CD4-positive, alpha-beta memory T cell (primary cell): ENCODE measurements at places on chromosomes 3 and 15. TPM values are rescaled to one million over a fixed set of nuclear protein-coding genes. Genes with fewer than 3 reads are reported as not detected.

Gene TICRR
- total RNA-seq: 0.12 TPM

Gene GPR15
- 31.2 TPM for total RNA-seq

Gene RARB
- total RNA-seq: not detected

Gene CCDC33
- not detected for total RNA-seq

Gene CCDC80
- not detected for total RNA-seq

Gene SPG11
- total RNA-seq: 112 TPM

Gene PIF1
- total RNA-seq: 0.17 TPM

Gene SCAMP5
- 0.33 TPM for total RNA-seq

DNA sequence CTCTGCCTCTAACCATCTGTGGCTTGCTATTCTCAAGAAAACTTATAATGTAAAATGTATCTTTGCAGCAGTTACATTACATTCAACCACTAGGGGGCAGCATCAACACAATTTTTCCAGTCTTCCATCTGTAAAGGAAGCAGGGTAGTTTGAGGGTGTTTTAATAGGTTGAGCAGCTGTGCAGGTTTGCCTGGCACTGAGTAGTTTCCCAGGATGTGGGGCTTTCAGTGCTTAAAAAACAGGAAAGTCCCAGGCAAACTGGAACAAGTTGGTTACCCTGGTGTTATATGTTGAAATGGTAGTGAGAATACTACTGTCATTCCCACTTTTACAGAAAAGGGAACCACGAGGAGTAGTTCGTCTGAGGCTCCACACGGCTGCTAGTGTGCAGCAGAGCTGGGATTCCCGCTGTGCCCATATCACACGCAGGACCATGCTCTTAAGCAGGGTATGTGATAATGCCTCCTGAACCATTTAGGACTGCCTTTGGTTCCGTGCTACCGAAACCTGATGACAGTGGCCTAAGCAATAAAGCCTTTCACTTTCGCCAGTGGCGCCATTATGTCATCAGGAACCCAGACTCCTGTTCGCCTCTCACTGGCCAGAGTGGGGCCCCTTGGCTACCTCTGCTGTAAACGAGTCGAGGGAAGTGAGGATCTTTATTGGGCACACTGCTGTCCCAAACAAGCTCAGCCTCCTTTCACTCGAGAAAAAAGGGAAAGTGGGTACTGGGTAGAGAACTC, 64.7 kb upstream of the ZBTB38 start:
- H3K27me3 ChIP-seq: no peaks in the 10 kb centered on the region
- H3K27ac ChIP-seq: no peak overlapping the region
- no peaks in the 10 kb centered on the region for H3K36me3 ChIP-seq
- H3K4me3 ChIP-seq: no peak overlapping the region
- DNase-seq: peak; percentile 76

- H3K27me3 ChIP-seq: no peaks in the 10 kb centered on the region
- no peaks in the 10 kb centered on the region for H3K36me3 ChIP-seq
- no peak for DNase-seq
- no peak overlapping the region for H3K27ac ChIP-seq
- H3K4me1 ChIP-seq: no peaks in the 10 kb centered on the region
Measured at GRCh38 chr15:79365765-79366164, 54.9 kb downstream of the TMED3 start.

DNA sequence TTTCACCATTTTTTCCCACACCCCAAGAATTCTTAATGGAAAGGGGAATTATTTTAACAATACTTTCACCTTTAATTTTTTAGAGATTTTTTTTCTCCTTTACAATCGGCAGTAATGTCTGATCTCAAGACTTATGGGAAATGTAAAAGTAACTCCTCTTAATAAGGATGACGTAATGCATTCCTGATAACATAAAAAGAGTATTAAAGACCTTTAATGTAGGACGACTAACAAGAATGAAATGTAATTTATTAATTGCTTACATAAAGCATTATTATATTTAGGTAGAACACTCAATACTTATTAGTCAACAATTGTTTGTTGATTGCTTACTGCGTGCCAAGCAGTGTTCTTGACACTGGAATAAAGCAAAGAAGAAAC, 416.8 kb upstream of the NAALADL2 start:
- no peaks in the 10 kb centered on the region for H3K4me1 ChIP-seq
- no peak overlapping the region for H3K27ac ChIP-seq
- peaks cover 3% of the 10 kb centered on the region for H3K27me3 ChIP-seq
- no peaks in the 10 kb centered on the region for H3K36me3 ChIP-seq
- H3K4me3 ChIP-seq: no peak overlapping the region
- no peak for DNase-seq

GRCh38 chr3:196179380-196180308, 31.6 kb downstream of the ZDHHC19 start:
- H3K27me3 ChIP-seq: no peaks in the 10 kb centered on the region
- H3K27ac ChIP-seq: peak overlapping the region; percentile 61
- DNase-seq: peak; percentile 83
- H3K4me3 ChIP-seq: no peak overlapping the region

- no peak overlapping the region for H3K4me3 ChIP-seq
- no peak overlapping the region for H3K27ac ChIP-seq
- no peaks in the 10 kb centered on the region for H3K27me3 ChIP-seq
- no peaks in the 10 kb centered on the region for H3K36me3 ChIP-seq
Measured at GRCh38 chr15:74264081-74264501, 28.0 kb downstream of the CCDC33 start.

DNA sequence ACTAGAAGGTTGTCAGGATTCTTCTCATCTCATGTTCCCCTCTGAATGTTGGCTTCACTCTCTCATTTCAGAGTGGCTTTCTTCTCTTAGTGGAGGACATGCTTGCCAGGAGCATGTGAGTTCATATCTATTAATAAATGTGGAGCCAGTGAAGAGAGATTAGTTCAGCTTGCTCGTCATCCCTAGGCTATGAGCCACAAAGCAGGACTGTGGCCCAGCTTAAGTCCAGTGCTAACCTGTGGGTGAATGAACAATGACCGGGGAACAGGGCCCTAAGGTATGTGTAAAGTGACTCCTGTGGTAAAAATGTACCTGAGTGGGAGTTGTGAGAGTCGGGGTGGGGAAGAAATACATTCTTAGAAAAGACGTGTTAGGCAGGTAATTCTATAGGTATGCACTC, 96.9 kb upstream of the TBL1XR1 start:
- no peaks in the 10 kb centered on the region for H3K27me3 ChIP-seq
- no peaks in the 10 kb centered on the region for H3K4me1 ChIP-seq
- DNase-seq: no peak
- no peak overlapping the region for H3K27ac ChIP-seq

- H3K4me3 ChIP-seq: peak overlapping the region; percentile 96
- peak; percentile 27 for DNase-seq
- H3K27me3 ChIP-seq: no peaks in the 10 kb centered on the region
- H3K4me1 ChIP-seq: peaks cover 24% of the 10 kb centered on the region
Measured at GRCh38 chr3:160754371-160754854, 1.6 kb upstream of the PPM1L start.

DNA sequence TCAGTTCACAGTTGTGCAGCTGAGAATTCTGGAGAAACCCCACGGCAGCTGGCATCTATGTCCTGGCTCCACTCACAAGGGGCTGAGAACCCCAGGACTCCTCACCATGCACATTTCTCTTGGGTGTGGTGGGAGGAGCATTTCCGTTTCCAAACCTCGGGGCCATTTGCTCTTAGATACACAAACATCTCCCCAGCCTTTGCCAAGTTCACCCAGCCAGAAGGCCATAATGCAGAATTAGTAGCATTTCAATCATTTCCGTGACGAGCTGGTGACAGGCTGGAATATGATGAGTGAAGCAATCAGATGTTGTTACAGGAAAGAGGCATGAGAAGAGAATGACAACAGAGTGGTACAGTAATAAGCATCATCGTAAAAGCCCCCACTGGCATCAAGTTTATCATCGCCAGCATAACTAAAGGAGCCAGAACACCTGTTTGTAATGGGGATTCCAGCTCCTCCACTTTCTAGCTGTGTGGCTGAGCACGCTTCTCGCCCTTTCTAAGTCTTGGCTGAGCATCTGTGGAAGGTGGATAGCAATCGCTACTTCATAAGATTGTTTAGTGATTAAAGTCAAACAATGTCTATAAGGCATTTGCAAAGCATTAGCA, 82.0 kb downstream of the LIPC start:
- H3K4me1 ChIP-seq: peaks cover 25% of the 10 kb centered on the region
- H3K27me3 ChIP-seq: no peaks in the 10 kb centered on the region
- H3K27ac ChIP-seq: no peak overlapping the region
- no peak for DNase-seq
- H3K36me3 ChIP-seq: no peaks in the 10 kb centered on the region

DNA sequence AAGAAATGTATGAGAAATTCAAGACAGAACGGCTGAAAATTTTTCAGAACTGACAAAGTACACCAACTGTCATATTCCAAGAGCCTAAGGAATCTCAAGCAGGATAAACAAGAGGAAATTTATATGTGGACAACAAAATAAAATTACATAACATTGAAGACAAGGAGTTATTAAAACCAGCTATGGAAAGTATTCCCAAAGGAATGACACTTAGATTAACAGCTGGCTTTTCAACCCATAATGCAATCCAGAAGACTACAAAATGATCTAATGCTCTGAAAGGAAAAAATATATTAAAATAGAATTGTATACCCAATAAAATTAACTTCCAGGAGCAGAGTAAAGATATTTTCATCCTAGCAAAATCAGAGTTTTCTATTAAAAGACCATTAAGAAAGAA, 132.2 kb upstream of the BNIP2 start:
- H3K4me3 ChIP-seq: no peak overlapping the region
- H3K27me3 ChIP-seq: no peaks in the 10 kb centered on the region
- H3K27ac ChIP-seq: no peak overlapping the region
- no peak for DNase-seq
- no peaks in the 10 kb centered on the region for H3K36me3 ChIP-seq

DNA sequence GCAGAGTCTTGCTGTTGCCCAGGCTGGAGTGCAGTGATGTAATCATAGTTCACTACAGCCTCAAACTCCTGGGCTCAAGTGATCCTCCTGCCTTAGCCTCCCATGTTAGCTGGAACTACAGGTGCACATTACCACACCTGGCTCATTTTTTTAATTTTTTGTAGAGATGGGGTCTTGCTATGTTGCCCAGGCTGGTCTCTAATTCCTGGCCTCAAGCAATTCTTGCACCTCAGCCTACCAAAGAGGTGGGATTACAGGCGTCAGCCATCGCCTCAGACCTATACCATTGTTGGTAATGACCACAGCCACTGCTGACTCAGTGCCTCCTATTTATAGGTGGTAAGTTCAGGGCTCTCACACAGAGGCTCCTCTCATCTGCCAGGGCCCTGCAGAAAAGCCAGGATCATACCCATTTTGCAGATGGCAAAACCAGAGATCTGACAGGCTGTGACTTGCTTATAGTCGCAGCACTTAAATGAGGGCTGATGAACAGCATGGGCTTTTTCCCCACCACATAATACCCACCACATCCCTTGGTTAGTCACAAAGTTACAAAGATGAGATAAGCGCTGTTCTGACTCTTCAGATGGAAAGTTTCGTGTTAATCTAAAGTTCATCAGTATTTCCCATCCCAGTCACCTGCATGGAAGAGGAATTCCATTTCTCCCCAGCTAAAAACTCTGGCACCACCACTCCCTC, 21.8 kb upstream of the SPATA12 start:
- no peak overlapping the region for H3K27ac ChIP-seq
- H3K4me1 ChIP-seq: no peaks in the 10 kb centered on the region
- no peaks in the 10 kb centered on the region for H3K36me3 ChIP-seq
- H3K27me3 ChIP-seq: no peaks in the 10 kb centered on the region
- H3K4me3 ChIP-seq: no peak overlapping the region
- no peak for DNase-seq

DNA sequence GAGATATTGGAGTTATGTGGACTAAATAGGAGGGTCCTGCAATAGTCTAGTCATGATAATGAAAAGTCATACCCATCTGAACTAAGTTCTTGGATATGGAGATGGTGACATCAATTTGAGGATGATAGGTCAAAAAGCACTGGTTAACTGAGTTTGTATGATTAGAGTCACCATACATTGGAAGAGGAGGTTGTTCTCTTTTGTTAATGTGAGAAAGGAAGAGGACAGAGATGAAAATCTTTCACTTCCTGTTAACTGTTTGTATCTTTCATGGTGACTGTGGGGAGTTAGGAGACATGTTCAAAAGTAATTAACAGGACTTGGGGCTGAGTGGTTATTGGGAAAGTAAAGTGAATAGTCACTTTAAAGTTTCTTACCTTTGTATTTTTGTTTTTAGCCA, 11.1 kb downstream of the TMEM62 start:
- no peak overlapping the region for H3K27ac ChIP-seq
- H3K36me3 ChIP-seq: peaks cover 12% of the 10 kb centered on the region
- H3K4me3 ChIP-seq: no peak overlapping the region
- H3K27me3 ChIP-seq: no peaks in the 10 kb centered on the region
- DNase-seq: no peak
- H3K4me1 ChIP-seq: peaks cover 16% of the 10 kb centered on the region

DNA sequence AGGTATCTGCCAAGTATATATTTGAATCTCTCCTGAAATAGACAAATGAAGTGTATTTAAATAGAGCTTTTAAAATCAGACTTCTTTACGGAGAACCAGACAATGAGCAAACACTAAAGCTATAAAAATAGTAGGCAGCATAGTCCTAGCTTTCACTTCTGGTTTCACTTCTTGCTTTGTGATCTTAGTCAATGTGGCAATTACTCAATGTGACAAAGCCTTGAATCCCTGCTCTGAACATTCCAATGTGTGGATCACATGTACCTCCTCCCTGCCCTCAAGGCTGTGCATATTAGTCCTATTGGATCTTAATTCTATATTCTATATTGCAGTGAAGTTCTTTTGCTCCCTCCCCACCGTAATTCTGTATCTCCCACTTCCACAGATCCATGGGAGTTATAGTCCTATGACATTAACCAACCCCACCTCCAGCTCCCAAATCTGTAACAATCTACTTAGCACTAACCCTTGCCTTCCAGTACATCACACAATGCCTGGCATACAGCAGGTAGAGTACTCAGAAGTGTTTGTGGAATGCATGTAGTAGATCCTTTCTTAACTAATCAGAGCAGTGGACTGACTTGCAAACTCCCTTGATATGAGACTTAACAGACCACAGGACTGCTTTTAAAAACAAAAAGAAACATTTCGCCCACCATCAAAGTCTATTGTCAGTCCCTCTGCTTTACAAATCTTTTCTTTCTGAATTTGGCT, 24.3 kb upstream of the CP start:
- no peak overlapping the region for H3K4me3 ChIP-seq
- DNase-seq: no peak
- no peaks in the 10 kb centered on the region for H3K36me3 ChIP-seq
- H3K27ac ChIP-seq: no peak overlapping the region
- no peaks in the 10 kb centered on the region for H3K4me1 ChIP-seq

DNA sequence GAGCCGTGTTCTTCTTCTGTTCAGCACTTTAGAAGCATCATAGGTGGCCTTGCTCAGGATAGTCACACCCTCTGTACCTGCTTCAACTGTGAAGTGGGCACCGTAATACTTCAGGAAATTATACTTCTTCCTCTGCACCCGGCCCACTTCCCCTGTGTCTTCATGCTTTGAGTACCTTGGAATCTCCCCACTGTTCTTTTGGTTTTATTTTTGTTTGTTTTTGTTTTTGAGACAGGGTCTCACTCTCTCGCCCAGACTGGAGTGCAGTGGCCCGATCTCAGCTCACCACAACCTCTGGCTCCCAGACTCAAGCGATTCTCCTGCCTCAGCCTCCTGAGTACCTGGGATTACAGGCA, 1.7 kb downstream of the P2RY14 start:
- peaks cover 41% of the 10 kb centered on the region for H3K4me1 ChIP-seq
- peak; percentile 59 for DNase-seq
- H3K36me3 ChIP-seq: no peaks in the 10 kb centered on the region
- H3K27me3 ChIP-seq: no peaks in the 10 kb centered on the region
